ENCODE measurements at places on chromosomes 11 and 22.

- no peak overlapping the region for H3K27ac ChIP-seq
- DNase-seq = no peak
- no peaks in the 10 kb centered on the region for H3K36me3 ChIP-seq
- H3K4me3 ChIP-seq = no peak overlapping the region
- H3K4me1 ChIP-seq = no peaks in the 10 kb centered on the region
- peaks cover 6% of the 10 kb centered on the region for H3K27me3 ChIP-seq
Measured at GRCh38 chr11:117444711-117445658, 117.3 kb downstream of the CEP164 start.

DNA sequence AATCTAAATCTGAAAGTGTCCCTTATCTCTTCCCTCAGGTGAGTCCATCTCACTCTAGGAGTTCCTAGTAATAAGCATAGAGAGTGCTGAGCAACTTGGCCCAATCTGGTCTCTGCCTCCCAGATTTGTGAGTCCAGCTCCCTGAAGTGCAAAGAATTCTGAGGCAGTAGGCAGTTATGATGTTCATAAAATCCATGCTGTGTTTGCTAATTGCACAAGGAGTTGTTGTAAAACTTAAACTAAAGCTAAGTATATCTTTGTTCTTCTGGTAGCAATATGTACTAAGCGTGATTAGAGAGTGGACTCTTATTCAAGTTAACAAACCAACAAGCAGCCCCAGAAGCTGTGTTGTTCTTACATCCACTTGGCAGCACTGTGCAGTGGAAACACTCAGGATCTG, 7.6 kb upstream of the PTH start:
- H3K27ac ChIP-seq = no peak overlapping the region
- no peaks in the 10 kb centered on the region for H3K4me1 ChIP-seq
- no peak overlapping the region for H3K4me3 ChIP-seq

DNA sequence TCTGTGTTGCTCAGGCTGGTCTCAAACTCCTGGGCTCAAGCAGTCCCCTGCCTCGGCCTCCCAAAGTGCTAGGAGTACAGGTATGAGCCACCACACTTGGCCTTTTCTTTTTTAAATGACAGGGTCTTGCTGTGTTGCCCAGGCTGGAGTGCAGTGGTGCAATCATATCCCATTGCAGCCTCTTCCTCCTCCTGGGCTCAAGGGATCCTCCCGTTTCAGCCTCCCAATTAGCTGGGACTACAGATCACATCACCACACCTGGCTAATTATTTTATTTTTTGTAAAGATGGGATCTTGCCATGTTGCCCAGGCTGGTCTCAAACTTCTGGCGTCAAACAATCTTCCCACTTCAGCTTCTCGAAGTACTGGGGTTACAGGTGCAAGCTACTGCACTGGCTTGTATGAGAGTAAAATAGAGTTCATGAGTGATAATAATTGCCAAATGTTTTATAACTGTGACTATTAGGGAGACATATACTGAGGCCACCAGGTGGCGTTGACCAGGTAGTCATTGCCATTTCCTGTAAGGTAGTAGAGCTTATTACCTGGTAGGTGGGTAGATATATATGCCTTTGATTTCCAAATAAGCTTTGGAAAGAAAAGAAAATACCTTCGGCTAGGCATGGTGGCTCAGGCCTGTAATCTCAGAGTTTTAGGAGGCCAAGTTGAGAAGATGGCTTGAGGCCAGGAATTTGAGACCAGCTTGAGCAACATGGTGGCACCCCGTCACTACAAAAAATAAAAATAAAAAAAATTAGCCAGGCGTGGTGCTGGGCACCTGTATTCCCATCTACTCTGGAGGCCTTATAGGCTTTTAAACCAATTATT, 5.4 kb downstream of the FDX1 start:
- DNase-seq = no peak
- H3K27ac ChIP-seq = no peak overlapping the region
- no peak overlapping the region for H3K4me3 ChIP-seq

DNA sequence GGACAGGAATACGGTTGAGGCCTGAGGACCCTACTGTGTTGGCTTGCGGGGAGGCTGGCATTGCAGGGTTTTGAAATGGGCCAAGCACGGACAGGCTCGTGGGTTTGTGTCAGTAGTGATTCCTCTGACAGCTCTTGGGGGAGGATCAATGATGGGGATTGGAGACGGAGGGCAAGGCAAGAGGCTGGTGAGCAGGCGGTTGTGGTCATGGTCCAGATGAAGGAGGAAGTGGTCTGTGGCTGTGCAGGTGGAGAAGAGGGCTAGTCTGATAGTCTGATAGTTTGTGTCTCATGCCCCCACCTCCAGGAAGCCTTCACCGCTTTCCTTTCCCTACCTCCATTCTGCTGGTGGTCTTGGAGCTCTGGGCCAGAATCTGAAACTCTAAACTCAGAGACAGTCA, 3.0 kb downstream of the MAFF start:
- H3K27me3 ChIP-seq = peaks cover 8% of the 10 kb centered on the region
- no peak overlapping the region for H3K27ac ChIP-seq
- H3K4me3 ChIP-seq = no peak overlapping the region
- H3K36me3 ChIP-seq = no peaks in the 10 kb centered on the region

DNA sequence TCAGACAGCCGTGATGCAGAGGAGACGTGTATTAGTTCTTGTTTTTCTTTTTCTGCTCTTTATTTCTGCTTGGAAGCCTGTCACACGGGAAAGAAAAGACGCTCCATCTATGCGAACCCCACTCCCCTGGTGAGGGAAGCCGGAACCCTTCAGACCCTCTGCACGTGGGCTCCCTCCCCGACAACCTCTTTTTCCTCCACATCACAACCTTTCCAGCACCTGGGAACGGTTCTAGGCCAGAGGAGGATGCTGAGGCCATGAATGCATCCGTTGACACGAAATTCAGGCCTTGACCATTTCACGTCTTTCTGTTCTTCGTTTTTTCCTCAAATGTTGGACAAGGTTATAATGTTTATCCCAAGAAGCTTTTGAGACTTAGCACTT, 85.3 kb upstream of the WNT7B start:
- no peaks in the 10 kb centered on the region for H3K4me1 ChIP-seq
- peaks cover 87% of the 10 kb centered on the region for H3K27me3 ChIP-seq
- no peak for DNase-seq
- no peaks in the 10 kb centered on the region for H3K36me3 ChIP-seq
- no peak overlapping the region for H3K27ac ChIP-seq

- H3K4me1 ChIP-seq = no peaks in the 10 kb centered on the region
- H3K36me3 ChIP-seq = no peaks in the 10 kb centered on the region
- H3K4me3 ChIP-seq = no peak overlapping the region
Measured at GRCh38 chr11:33412241-33412640, 155.1 kb downstream of the HIPK3 start.

DNA sequence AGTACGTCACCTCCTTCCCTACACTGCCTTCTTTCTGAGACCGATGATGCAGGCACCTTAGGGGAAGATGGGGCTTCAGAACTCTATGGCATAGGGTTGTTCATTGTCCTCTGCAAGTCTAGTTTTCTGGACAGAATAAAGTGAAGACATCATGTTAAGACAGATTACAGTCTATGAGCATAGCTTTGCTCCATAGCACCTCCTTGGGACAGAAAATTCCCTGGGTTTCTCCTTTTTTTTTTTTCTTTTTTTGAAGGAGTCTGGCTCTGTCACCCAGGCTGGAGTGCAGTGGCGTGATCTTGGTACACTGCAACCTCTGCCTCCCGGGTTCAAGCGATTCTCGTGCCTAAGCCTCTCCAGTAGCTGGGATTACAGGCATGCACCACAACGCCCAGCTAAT, 119.8 kb upstream of the CADM1 start:
- DNase-seq = no peak
- no peaks in the 10 kb centered on the region for H3K27me3 ChIP-seq
- H3K36me3 ChIP-seq = no peaks in the 10 kb centered on the region
- no peak overlapping the region for H3K4me3 ChIP-seq
- H3K27ac ChIP-seq = no peak overlapping the region

GRCh38 chr11:80815752-80816453, 1375.1 kb upstream of the TENM4 start:
- no peaks in the 10 kb centered on the region for H3K27me3 ChIP-seq
- H3K4me3 ChIP-seq = no peak overlapping the region
- no peak for DNase-seq

DNA sequence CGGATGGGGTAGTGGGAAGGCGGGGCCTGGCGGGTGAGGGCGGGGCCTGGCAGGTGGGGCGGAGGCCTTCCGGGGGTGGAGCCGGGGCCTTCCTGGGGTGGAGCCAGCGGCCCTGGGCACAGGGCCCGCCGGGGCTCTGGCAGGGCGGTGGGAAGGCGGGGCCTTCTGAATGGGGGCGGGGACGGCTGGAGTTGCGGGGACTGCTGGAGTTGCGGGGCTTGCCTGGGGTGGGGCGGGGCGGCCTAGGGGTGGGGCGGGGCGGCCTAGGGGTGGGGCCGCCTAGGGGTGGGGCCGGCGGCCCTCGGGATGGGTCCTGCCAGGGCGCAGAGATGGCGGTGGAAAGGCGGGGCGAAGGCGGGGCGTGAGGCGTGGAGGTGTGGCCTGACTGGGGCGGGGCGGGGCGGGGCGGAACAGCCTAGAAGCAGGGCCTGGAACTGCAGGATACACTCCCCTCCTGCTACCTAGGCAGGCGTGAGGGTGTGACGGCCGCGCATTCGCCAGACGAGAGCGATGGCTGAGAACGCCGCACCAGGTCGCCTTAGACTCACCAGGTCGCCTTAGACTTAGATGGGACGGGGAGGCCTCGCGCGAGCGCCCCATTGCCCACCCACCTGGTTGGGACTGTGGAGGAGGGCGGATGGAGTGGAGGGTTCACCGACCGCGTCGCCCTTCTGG, 19.3 kb downstream of the RRP7A start:
- no peak overlapping the region for H3K27ac ChIP-seq
- no peaks in the 10 kb centered on the region for H3K36me3 ChIP-seq
- peak; percentile 85 for DNase-seq

All from cardiac muscle cell (in vitro differentiated cells and primary cell).